ENCODE measurements at places on chromosomes 12 and 14.

DNA sequence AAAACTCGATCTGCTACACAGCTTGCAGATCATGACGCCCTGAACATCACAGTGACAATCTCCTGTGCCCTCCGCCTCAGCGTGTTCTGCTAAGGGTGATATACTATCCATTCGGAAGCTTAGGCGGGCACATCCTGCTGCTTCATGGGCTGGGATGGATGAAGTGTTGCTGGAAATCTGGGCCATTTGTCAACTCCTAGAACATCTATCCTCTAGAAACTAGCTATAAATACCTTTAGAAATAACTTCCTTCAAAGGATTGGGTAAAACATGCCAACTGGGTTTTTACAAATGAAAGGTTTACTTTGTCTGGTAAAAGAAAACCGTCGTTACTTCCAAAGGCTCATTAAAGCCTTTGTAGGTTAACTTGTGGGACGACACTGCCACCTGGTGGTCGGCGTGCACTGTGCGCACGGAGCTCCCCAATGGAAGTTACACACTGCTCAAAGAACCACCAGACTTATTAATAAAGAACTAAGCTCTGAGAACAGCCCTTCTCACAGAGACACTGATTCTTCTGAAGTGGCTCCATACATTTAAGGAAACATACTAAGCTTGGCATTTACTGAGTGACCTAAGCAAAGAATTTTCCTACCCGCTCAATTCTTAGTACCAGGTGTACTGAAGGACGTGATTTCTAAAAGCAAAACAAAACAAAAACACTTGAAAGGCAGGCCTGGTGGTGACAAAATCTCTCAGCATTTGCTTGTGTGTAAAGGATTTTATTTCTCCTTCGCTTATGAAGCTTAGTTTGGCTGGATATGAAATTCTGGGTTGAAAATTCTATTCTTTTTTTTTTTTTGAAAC lies 21.6 kb upstream of the CACNA2D4 start:
- peak; percentile 82 for DNase-seq

DNA sequence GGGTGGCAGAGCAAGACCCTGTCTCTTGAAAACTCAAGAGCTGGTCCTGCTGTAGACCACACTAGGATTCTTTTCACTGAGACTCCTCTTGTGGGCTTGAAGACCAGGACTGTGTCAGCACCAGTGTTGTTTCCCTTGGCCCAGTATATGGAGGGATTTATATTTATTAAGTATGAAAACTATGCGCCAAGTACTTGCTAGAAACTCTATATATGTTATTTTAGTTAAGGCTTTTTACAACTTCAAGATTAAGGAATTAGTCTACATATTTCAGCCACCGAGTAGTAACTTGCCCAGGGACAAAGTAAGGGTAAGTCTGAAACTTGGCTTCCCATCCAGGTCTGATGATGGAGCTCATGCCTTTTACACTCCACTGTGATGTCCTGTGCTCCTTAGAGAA lies 488.4 kb downstream of the PCNX1 start:
- DNase-seq = no peak

GRCh38 chr12:26648066-26648465 lies 184.9 kb downstream of the ITPR2 start:
- DNase-seq = no peak

DNA sequence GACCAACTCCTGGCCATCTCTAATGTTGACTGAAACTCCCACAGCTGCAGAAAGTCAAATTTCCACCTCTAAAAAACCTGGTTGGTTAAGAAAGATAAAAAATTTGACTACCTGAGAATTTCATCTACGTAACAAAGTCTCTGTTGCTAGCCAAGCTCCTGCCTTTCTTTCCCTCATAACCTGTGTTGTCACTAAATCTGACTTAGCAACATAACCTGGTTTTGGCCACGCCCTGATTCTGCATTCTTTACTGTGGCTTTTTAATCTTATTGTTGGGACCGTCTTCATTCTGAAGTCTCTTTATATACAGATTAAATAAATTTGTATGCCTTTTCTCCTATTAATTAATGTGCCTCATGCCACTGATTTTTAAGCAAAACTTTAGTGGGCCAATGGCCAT lies 16.1 kb upstream of the CD69 start:
- DNase-seq = no peak

- DNase-seq = no peak
These were observed 340.7 kb downstream of the DPF3 start for GRCh38 chr14:72553161-72553560.

GRCh38 chr12:75836533-75836932 lies 195.0 kb downstream of the PHLDA1 start:
- no peak for DNase-seq

DNA sequence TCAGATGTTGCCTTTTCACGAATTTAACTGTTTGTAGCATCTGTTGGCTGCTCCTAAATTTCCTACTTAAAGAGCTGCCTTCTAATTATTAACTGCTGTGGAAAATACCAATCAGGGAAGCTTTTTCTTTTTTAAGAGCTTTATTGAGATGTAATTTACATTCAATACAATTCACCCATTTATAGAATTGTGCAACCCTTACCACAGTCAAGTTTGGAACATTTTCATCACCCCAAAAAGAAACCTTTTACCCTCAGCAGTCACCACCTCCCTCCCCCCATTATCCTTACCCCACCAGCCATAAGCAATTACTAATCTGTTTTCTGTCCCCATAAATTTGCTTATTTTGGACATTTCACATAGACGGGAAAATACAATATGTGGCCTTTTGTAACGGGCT lies 1.4 kb downstream of the PCNX4 start:
- no peak for DNase-seq

GRCh38 chr12:101792046-101792931 lies 38.5 kb downstream of the GNPTAB start:
- no peak for DNase-seq

GRCh38 chr12:71888521-71888920 lies 49.0 kb downstream of the TBC1D15 start:
- no peak for DNase-seq

- DNase-seq = no peak
These were observed 163.1 kb upstream of the TMPO start for GRCh38 chr12:98352218-98352811.

Data from T-cell (primary cell).